ENCODE measurements at places on chromosomes 13 and 19.

DNA sequence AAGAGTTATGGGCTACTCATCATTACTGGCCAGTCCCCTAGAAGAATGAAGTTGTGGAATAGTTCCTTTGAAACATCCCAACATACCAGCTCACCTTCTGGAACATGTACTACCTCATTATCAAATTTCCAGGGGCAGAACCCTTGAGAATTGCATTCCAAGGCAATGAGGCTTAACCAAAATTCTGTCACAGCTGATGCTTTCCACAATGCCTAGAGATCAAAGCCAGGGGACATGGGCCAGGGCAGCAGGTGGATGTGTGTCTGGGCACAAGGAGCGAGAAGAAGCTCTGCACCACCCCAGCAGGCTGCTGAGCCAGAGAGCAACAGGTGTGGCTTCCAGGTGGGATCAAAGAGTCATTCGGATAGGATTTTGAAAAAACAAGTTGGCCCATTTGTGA lies 362.1 kb downstream of the EFNB2 start:
- no peak for DNase-seq

DNA sequence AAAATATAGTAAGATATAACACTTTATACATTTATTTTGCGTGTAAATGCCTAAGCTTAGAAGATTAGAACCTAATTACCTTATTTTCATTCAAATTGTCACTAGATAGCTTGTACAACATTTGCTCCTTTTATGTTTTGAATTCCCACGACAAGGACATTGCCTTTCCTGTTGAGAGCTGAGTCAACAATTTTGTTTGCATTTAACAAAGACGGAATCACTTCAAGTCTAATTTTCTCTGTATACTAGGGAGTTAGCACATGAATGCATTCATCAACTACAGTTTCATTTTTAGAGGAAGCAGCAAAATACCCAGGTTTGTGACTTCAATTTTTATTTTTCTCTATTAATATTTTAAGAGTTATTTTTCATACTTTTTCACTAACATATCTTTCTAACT lies 48.7 kb upstream of the PCCA start:
- no peak for DNase-seq

DNA sequence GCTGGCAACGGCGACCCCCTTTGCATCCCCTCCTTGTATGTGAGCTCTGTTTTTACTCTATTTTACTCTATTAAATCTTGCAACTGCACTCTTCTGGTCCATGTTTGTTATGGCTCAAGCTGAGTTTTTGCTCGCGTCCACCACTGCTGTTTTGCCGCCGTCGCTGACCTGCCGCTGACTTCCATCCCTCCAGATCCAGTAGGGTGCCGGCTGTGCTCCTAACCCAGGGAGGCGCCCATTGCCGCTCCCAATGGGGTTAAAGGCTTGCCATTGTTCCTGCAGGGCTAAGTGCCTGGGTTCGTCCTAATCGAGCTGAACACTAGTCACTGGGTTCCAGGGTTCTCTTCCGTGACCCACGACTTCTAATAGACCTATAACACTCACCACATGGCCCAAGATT lies 2704.4 kb downstream of the PCDH9 start:
- DNase-seq: no peak

GRCh38 chr19:5526691-5527090 lies 41.1 kb downstream of the TINCR start:
- DNase-seq: no peak

DNA sequence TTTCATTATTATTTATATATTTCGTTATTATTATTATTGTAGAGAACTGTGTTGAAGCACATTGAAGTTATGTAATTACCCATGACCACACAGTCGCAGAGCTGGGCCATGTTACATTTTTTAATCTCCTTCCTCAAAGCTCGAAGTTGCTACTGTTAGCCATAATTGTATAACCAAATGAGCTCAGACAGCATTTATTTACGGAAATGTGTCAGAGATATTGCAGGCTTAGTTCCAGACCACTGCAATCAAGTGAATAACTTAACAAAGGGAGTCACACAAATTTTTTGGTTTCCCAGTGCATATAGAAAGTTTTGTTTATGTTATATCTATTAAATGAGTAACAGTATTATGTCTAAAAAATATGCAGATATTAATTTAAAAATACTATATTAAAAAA lies 147.1 kb upstream of the SLITRK1 start:
- DNase-seq: no peak

DNA sequence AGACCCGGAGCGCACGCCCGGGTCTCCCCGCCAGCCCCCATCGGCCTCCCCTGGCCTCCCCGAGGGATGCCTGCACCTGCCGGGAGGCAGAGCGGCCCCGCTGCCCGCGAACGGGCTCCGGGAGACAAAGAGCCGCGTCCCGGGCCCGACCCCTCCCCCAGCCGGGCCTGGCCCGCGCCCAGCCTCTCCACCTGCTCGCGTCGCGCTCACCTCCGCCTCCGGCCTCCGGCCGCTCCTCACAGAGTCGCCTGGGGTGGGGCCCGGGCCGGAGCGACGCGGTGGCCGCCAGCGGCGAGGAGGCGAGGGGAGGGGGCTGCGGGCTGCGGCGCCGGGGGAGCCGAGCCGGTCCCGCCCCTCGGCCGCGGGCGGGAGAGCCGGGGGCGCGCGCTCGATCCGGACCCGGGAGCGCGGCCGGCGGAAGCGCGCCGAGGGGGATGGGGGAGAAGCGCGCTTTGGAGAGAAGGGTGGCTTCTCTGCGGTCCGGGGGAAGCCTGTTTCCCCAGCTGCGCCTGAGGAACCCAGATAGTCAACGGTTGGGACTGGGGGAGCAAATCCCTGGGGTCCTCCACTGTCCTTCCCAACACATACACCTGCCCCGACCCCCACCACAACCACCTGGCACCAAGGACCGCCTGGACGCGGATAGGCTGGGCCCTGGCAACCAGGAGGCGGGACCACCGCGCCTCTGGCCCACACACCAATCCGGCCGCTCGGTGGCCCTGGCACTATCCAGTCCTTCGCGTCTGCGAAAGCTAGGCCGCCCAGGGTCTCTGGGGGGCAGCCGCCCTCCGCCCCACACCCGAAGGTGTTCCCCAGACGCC lies at the start of gene PRR36:
Gene PRR36, minus strand, starts transcription at position 315 of the 821 bp plus-strand sequence. CDS start 701 bp downstream, outside the sequence.
- no peak for DNase-seq

DNA sequence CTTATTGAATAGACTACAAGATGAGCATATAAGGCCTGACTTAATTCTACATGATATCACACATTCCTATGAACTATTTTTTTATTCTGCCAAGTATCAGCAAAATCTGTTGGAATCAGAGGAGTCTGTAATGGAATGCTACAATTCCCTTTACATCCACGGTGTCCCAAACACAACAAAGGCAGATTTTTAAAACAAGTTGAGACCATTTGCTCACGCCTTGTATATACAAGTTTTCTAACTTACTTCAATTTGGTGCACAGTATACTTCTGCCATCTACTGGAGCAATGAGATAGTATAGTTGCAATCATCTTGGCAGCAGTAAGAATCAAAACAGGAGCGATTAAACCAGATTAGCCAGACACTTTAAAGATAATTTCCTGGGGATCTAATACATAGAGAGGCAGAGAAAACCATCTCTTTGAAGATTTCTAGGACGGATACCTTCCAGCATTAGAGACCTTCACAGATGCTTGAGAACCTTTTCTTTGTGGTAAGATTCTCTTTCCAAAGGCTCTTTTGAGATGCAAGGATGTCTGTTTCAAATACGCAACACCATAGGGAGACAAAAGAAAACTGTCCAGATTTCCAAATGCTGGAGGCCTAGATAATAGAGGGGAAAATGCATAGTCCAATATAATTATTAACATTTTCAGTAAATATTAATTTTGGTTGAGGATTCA lies 302.0 kb upstream of the MIR17HG start:
- DNase-seq: no peak

DNA sequence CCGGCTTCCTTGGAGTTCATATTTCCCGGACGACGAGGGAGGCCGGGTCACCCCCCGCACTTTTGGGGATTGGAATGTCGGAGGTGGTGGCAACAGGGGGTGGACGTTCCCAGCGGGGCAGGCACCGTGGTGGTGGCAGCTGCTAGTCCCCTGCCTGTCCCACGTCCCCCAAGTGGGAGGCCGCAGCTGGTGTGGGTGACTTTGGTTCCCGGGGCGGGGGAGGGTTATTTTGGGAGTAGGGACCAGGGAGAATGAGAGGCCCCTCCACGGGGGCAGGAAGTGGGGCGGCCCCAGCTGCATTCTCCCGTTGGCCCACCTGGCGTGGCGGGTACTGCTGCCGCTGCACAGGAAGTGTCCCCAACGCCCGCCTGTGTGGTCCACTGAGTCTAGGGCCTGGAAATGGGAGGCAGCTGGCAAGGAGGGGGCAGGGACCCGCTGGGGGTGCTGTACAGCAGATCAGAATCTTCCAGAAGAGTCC lies 11.1 kb upstream of the PLIN3 start:
- DNase-seq: no peak

- no peak for DNase-seq
Observed at GRCh38 chr19:10655457-10656312, 1.5 kb downstream of the ILF3 start.

DNA sequence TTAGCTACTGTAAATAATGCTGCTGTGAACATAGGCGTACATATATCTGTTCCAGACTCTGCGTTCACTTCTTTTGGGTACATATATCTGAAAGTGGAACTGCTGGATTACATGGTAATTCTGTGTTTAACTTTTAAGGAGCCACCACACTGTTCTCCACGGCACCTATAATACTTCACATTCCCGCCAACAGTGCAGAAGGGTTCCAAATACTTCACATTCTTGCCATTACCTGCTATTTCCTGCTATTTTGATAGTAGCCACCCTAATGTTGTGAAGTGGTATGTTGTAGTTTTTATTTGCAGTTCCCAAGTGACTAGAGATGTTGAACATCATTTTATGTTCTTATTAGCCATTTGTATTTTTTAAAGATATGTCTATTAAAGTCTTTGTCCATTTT lies 377.4 kb upstream of the SLC10A2 start:
- no peak for DNase-seq

DNA sequence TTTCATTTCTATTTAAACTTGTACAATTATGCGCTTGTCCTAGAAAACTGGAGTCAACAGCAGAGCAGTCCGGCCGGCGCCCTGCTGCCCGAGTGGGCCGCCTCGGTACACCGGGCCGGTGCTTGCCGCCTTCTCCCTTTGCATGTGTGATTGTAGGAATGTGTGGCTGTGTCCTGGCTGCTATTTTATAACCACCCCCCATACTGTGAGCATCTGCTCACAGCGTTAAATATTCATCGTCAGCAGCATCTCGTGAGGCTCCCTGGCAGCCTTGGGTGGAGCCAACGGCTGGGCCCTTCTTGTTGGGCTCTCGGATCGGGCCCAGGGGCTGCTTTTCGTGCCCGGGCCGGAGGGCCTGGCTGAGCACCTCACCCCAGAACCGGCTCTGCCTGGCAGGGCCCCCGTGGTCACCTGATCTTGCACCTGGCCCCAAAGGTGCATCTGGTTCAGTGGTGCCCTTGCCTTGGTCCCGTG lies 10.6 kb downstream of the PIAS4 start:
- no peak for DNase-seq

DNA sequence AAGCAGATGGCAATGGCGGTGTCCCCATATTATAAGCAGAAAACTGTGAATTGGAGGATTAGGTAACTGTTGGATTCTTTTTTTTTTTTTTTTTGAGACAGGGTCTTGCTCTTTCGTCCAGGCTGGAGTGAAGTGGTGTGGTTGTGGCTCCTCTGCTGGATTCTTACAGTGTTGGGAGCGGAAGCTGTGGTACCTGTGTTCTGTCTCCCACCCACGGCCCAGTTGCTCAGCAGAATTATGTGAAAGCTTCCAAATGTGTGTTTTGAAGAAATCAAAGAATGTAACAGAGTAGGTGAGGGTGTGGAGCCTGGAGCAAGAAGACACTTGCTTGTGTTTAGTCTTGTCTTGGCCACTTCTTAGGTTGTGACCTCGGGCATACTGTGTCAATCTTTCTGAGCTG lies 295.6 kb downstream of the SHISA2 start:
- no peak for DNase-seq
